Right hindlimb (tissue), 1 donor: ENCODE measurements at places on chromosomes 4 and X.
A peak's percentile ranks its signal among the peaks of the same experiment; 100 is the strongest.

DNA sequence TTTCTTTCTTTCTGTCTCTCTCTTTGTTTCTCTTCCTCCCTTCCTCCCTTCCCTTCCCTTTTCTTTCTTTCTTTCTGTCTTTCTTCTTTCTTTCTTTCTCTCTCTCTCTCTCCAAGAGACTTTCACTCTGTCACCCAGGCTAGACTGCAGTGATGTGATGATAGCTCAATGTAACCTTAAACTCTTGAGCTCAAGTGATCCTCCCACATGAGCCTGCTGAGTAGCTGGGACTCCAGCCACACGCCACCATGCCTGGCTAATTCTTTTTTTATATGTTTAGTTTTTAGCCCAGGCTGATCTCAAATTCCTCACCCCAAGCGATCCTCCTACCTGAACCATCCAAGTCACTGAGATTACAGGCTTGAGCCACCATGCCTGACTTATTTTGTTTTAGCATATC lies 64.3 kb upstream of the EMCN start:
- DNase-seq, result no peak

DNA sequence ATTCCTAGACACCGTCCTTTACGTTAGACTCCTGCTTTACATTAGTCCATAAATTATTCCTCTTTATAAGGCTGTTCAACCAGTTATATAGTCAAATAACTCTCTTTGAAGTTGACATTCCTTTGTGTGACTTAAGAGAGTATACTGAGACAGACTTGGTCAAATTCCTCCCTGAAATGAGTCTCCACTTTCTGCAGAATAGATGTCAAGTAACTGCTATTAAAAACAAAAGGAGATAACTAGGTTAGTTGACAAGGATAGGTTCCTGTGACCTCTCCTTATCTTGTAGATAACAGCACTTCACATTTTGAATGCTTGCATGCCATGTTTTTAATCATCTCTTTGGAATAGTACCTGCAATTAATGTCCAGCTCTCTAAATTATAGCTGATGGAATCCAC lies 5.7 kb downstream of the GUCY1A1 start:
- no peak for DNase-seq

GRCh38 chr4:140935254-140935653 lies 179.1 kb upstream of the TBC1D9 start:
- DNase-seq, result peak; percentile 42

- DNase-seq, result no peak
Observed at GRCh38 chr4:182015893-182016292, 227.3 kb upstream of the TENM3 start.

- no peak for DNase-seq
Observed at GRCh38 chr4:172845281-172845680, 323.3 kb upstream of the GALNT7 start.

DNA sequence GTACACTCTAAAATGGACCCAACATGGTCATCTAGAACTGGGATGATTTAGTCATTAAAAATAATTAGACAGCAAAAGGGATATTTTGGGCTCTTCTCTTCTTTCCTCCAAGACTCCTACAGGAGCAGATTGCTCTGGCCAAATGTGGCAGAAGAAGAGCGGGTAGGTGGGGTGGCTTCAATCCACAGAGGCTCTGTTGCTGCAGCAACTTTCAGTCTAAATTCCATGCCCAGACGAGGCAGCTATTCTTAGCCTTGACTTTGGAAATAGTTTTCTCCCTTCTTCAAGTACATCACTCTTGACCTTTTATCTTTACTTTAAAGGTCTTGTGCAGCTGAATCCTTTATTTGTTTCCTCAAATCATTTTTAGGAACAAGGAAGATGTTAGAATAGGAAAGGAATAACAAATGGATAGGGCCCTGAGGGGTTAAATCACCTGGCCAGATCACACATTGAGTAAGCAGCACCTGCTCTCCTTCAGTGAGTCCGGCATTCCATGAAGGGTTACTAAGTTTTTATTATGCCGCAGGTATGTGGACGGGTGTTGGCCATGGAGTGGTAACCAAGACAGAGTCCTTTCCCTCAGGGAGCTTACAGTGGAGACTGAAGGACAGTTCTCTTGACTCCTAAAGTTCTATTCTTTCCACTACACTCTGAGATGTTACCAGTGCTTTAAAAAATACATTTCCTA lies 19.3 kb upstream of the SORBS2 start:
- no peak for DNase-seq

DNA sequence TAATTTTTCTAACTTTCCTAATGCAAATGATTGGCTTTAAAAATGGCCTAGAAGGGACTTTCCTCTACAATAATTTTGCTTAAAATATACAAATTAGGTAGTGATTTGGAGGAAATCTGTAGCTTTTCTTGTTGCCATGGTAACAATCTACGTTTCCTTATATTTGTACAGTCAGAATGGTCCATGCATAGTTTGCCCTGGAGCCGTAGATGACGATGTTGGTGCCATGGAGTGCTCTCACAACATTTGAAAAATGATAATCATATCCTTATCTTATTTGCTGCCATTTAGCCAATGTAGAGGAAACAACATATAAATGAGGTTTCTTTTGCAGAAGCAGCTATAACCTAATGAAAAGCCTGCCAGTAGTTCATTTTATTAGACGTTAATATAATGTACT lies 89.0 kb upstream of the NMU start:
- DNase-seq, result no peak

GRCh38 chrX:50475208-50475607 lies 4.6 kb upstream of the DGKK start:
- no peak for DNase-seq

GRCh38 chr4:155434366-155434765 lies 57.6 kb upstream of the MAP9 start:
- no peak for DNase-seq

GRCh38 chr4:187065396-187065795 lies 341.7 kb upstream of the FAT1 start:
- no peak for DNase-seq

DNA sequence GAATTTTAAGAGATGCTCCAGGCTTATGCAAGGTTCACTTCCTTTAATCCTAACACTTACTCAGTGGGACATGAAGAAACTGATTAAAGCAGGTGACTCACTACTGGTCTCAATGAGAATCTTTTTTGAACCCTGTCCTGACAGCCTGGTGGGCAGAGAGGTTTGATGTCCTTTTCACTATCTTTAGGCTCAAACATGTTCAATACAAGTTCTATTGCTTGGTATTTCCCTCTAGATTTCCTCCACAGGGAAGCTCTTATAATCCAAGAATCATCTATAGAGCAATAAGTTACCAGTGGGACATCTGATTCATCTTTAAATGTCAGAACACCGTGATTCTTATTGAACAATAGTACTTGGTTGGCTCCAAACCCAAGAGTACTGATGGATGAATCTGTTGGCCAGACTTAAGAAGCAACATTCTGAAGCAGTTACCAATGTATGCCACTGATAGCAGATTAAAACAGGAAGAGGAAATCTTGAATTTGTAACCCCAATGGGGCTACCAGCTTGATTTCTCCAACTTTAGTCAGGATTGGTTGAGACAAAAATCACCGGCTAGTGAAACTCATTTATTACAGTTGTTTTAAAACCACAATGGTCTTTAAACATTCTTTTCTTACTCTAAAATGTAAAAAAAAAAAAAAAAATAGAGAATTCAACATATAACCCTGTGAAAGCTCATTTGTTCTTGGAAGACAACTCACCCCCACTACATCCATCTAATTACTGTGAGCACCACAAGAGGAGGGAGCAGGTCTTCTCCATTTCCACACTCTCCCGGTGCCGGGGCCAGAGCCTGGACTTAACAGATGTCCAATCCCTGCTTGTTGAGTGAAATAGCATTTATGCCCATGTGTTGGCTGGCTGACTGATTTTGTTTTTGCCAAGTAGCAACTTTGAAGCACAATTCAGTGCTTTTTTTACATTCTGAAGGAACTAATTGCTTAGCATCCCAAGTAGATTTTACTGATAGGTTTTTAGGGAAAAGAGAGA lies 43.3 kb downstream of the FGFBP1 start:
- DNase-seq, result no peak

DNA sequence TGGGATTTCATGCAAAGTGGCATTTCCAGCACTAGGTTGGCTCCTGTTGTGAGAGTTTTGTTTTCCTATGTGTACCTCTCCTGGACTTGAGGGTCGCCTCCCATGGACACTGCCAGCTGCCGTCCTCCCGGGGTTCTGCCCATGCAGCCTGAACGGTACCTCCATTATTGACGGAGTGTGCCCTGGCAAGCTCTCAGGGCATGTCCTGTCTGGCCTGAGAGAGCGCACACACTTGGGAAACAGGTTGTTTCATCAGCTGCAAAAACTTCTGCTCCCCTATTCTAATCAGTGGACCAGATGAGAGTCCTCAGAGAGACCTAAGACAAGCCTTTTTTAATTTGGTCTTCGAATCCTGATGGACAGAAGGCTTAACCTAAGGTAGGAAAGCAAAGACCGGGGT lies 56.6 kb upstream of the HOPX start:
- peak; percentile 21 for DNase-seq

DNA sequence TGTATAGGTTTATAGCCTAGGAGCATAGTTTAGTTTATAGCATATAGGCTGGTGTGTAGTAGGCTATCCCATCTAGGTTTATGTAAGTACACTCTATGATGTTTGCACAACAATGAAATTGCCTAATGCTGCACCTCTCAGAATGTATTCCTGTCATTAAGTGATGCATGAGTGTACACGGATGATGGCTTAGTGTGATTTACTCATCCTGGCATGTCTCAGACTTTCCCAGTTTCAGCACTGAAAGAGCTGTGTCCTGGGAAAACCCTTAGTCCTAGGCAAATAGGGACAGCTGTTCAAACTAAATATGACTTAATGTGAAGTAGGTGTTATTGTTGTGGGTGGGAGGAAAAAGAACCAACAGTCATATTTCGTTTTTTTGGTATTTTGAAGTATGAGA lies 264.9 kb upstream of the MAGEB18 start:
- DNase-seq, result no peak

DNA sequence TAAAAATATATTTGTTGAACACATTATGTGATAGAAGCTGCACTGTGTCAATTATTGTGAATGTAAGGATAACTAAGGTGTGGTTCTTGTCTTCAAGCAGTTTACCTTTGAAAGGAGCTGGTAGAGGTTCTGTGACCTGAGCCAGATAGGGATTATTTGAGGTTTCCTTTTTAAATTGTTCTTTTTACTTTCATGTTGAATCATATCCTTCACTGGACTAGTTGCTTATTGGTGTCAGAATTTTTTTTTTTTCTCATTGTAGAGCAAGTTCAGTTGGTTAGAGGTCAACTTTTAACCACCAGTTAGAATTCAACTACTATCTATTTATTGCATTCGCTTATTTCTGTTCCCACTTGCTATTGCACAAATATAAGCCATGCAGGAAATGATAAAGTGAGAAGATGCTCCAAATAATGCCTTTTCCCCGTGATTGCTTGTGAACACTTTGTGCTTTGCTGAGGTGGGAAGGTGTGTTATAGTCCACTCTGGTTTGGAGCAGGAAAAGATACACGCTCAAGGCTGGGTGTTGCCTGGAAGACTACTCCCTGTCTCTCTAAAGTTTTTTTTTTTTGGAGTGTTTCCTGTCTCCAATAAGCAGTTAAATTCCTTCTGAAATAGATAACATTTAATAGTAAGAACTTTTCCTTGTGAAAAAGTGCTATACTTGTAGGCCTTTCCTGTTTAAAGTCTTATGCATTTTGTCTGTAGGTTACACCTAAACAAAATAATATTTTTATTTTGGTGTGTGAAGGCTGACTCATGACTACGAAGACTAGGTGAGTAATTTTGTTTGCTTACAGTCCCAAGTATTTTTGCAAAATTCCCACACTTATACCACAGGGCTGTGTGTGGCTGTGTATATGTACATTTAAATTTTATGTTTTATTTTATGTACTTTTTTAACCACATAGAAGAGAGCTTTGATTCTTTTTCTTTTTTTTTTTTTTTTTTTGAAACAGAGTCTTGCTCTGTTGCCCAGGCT lies 83.8 kb upstream of the LCORL start:
- no peak for DNase-seq

DNA sequence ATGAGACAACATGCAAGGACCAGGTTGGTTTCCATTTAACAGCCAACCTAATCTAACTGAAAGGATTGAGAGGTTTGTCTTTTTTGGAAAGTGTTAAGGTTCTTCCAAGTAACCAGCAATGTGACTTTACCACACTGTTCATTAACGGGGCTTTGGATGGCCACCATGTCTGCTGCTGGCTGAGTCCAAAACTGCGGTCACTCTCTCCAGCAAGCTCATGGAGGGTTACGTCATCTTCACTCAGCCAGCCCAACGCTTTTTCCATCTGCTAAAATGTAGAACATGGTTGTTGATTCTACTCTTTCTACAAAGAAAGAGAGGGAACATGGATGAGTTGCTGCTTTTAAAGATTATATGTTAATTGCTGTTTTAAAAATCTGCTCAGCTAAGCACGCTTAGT lies 11.0 kb downstream of the PKD2 start:
- DNase-seq, result peak; percentile 73

DNA sequence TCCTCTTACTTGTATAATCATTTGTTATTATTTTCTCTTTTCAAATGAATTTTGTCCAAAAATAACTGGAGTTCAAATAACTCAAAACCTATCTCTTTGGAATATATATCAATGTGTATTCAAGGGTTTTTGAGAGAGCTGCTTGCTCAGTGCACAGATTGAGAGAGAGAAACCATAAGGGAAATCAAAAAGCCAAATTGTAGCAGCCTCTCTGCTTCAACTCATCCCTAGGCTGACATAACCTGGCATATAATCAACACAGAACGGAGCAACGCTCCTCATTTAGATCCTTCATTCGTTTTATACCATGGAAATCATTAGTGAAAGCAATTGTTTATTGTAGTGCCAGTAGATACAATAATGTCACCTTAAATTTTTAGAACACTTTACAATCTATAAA lies 1.8 kb upstream of the GPM6A start:
- DNase-seq, result no peak

GRCh38 chr4:74934888-74935287 lies 2.0 kb downstream of the PARM1 start:
- DNase-seq, result no peak

- no peak for DNase-seq
Observed at GRCh38 chr4:68283095-68283494, 37.6 kb upstream of the TMPRSS11B start.

DNA sequence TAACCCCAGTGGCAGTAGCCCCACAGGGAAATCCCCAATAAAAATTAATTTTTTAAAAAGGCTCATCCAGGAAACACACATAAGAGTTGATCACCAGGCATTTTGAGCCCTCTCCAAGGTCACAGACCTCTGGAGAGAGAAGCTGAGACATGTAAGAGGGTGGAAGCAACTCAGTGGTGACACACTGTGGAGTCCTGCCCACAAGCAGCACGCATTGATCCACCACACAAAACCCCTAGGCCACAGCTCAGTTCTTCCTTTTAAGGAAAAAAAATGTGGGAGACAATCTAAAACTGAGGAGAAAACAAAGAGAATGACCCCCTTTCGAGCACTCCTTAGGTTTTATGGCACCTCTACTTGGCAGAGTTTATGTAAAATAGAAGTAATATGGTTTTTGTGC lies 71.7 kb upstream of the S100G start:
- no peak for DNase-seq

- DNase-seq, result no peak
Observed at GRCh38 chrX:116114999-116115398, 55.5 kb upstream of the AGTR2 start.
